ENCODE measurements at places on chromosomes 4 and X. TPM values are rescaled to one million over a fixed set of nuclear protein-coding genes. Genes with fewer than 3 reads are reported as not detected.

Gene TBX22
- not detected for total RNA-seq

Gene SPANXA1
- total RNA-seq, result not detected

Gene FGB
- total RNA-seq, result 1.6 TPM

Gene BEX1
- total RNA-seq, result 0.32 TPM

Gene MAGEC1
- not detected for total RNA-seq

All from activated T-cell treated with anti-CD3 and anti-CD28 coated beads, Interleukin-2, amount 50 U/mL, for 4 hours (primary cell).